ENCODE measurements at places on chromosomes 16 and 17. TPM values are rescaled to one million over a fixed set of nuclear protein-coding genes. Genes with fewer than 3 reads are reported as not detected.

NHERF2 gene
- total RNA-seq = 59.3 TPM

ABCC12 gene
- not detected for total RNA-seq

- peak; percentile 59 for DNase-seq
Observed at GRCh38 chr17:17041018-17041521, 1.2 kb upstream of the MPRIP start.

DNA sequence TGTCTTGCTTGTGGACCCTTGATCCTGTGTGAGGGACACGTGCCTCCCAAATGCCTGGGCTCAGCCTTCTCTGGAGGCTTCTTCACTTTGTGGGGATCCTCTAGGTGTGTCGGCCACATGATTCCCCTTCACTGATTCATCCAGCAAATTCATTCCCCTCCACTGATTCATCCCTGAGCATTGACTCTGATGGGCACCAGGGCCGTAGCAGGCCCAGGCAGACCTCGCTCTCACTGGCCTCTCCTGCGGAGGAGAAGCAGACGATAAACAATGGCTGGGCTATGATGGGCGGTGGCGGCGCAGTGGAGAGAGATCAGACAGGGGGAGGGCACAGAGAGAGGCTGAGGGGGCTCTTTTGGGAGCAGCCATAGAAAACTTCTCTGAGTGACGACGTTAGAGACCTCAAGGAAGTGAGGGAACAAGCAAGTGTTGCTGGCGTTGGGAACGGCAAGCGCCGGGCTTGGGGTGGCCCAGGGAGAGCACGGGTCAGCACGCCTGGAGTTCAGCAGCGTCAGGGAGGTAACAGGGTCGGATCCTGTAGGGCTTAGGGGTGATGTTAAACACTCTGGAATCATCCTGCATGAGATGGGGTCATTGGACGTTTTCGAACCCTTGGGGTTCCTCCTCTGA, 17.5 kb upstream of the RPTOR start:
- DNase-seq = no peak

FOXJ1 gene
- total RNA-seq = not detected

- DNase-seq = no peak
Observed at GRCh38 chr16:52578007-52578828, 31.3 kb upstream of the TOX3 start.

HNF1B gene
- total RNA-seq = not detected

ALDOC gene
- 28.9 TPM for total RNA-seq

WNT9B gene
- total RNA-seq = under 0.01 TPM

GRCh38 chr17:75194879-75195278, 10.6 kb upstream of the NUP85 start:
- no peak for DNase-seq

GRCh38 chr16:3578121-3578520, 918 bp upstream of the NLRC3 start:
- no peak for DNase-seq

TSPOAP1 gene
- 0.86 TPM for total RNA-seq

DNA sequence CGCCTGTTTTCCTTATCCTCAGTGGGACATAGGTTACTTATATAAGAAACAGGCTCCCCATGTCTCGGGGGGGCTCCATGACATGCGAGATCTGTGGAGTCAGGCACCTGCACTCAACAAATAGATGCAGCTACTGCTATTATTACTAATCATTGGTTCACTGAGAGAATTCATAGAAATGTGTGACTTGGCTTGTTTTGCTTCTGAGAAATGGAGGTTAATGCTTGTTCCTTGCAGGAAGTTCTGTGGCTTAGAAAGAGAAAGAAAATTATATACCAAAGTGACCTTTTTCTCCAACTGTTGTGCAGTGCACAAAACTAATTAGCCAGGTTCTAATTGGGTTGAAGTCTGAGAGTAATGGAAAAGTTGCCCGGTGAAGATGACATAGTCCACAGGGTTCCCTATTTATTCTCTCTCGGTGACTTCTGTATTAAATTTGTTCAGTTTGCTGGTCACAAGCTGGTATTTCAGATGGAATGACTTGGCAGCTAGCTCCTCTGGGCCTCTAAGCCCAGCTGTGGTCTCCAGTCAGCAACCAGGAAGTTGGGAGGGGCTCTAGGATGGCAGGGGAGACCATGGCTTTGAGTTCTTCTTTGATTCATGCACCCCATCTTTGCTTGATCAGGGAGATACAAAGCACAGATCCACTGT, 17.6 kb upstream of the MAF start:
- no peak for DNase-seq

- DNase-seq = no peak
Observed at GRCh38 chr17:28258347-28258887, 60.6 kb upstream of the TMEM97 start.

- DNase-seq = no peak
Observed at GRCh38 chr16:48542966-48543365, 67.0 kb downstream of the N4BP1 start.

GRCh38 chr17:17341452-17341851, 38.3 kb downstream of the NT5M start:
- no peak for DNase-seq

PTGES3L gene
- 1.3 TPM for total RNA-seq

DNA sequence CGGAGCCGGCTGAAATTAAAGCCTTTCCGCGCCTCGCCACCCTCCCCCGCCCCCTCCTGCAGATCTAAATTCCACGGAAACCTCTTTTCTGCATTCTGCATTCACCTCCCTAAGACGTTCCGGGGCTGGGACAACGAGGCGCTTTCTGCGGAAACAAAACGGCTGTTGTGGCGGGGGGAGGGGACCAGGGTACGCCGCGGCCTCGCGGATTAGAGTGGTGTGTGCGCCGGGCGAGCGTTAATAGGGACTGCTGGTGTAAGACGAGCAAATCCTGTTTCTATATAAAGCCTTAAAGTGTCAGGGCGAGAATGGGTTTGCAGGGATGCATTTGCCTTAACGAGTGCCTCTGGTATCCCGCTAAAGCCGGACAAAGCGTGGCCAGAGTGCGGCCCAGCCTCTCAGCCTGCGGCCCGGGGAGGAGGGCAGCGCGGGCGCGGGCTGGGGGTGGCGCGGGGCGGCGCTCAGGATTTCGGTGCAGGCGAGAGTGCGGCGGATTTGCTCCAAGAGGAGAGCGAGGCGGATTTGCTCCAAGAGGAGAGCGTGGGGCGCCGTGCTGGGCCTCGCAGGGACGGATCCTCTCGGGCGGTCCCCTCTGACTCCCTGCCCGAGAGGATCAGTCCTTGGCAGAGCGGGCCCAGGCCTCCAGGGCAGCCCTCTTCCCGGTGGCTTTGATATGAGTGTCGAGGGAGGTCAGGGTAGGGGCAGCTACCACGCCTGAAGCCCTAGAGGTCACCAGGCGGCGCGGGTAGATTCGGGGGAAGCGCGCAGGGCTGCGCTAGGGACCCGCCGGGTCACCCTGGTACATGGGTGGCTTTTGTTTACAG, 5.1 kb downstream of the BAHCC1 start:
- DNase-seq = peak; percentile 76

ACSM5 gene
- under 0.01 TPM for total RNA-seq

- no peak for DNase-seq
Observed at GRCh38 chr16:58940609-58941008, 206.5 kb upstream of the GOT2 start.

DNA sequence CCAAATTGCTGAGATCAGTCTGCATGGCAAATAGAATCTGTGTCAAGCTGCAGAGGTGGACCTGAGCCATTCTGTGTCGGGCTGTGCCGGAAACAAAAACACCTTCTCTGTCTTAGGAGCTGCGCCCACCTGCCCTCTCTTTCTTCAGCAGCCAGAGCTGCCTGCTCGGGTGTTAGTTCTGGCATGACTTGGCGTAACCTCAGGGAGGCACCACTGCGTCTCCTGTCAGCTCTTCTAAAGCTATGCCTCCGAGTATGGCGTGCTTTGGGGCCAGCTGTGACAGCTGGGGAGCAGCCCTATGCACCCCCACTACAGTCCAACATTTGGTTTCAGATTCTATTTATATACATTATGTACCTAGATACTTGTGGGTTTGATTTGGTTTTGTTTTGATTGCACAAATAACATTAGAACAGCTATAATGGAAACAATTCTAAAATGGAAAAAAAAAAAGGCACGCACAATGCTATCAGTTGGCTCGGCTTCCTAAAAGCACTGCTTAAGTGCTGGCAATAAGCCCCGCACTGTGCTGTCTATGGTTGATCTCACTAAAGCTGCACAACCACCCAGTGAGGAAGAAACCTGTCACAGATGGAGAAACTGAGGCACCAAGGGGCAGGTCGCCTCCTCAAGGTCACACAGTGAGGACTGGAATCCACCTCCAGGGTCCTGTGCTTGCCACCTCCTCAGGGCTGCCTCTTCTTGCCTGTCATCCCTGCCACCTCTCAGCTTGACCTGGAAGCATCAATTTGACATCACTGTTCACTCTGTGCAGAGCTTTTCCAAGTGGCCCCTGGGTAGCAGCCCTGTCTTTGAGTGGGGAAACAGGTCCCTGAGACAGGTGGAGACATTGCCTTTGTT, 18.7 kb upstream of the ADGRG1 start:
- DNase-seq = no peak

GRCh38 chr17:41959336-41960095, 7.1 kb upstream of the CNP start:
- peak; percentile 75 for DNase-seq

DNA sequence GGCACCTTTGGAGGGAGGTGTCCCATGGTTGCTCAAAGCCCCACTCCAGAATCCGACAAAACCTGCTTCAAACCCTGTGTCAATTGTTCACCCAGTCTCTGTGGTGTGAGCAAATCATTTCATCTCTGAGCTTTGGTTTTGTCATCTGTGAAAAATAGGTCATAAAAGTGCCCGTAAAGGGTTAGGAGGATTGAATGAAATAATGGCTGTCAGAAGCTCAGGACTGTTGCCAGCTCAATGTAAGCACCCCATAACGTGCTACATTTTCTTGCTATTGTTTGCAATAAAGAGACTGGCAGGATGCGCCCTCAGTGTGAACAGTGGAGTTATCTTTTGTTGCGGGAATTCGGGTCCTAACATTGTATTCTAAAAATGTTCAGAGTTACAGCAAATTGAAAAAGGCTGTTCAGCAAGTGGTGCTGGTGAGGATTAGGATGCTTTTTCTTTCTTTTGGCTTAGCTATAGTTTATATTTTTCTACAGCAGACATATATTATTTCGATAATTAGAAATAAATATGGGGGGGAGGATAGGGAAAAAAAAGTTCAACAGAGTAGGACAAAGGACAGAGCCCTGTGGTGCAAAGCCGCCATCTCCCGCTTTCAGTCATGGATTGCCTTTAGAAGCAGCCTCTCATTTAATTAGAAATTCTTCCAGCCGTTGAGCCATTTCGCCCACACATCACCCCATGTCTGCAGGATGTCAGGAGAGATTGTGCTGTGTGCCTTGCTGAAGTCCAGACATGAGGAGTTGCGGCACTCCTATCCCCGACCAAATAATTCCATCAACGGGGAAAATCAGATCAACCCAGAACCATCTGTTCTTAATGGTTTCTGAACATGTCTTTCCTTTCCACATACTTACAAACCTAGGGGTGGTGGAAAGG, 20.9 kb upstream of the PYY start:
- no peak for DNase-seq

- DNase-seq = no peak
Observed at GRCh38 chr16:2856061-2856670, 1.8 kb downstream of the PRSS22 start.

DNA sequence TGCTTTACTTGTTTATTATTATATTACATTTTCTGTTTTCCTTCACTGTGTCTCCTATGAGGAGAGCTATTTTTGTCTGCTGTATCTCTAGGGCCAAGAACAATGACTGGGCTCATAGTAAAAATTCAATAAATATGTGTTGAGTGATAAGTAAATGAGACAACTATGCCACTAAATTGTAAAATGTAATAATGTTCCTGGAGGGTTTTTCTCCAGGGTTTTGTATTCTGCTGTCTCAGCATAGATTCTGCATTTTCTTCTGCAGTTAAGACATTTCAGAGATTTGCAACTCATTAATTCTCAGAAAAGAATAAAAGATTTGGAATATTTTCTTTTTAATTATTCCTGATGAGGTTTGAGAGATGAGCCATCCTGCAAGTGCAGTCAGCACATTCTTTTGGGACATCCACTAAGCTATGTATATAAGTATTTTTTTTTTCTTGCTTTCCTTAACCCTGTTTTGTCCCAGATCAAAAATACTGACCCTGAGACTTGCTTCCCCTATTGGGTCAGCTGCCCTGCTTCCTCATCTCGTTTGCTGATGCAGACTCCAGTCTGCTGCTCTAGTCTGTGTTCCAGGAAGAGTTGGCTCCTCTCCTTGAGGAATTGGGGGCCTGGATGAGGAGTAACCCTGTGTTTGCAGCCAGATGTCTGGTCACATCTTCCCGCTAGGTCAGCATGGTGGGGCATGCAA, 122.9 kb downstream of the ABCA8 start:
- DNase-seq = no peak

- no peak for DNase-seq
Observed at GRCh38 chr17:57615836-57616757, 129.0 kb downstream of the CCDC182 start.

DNA sequence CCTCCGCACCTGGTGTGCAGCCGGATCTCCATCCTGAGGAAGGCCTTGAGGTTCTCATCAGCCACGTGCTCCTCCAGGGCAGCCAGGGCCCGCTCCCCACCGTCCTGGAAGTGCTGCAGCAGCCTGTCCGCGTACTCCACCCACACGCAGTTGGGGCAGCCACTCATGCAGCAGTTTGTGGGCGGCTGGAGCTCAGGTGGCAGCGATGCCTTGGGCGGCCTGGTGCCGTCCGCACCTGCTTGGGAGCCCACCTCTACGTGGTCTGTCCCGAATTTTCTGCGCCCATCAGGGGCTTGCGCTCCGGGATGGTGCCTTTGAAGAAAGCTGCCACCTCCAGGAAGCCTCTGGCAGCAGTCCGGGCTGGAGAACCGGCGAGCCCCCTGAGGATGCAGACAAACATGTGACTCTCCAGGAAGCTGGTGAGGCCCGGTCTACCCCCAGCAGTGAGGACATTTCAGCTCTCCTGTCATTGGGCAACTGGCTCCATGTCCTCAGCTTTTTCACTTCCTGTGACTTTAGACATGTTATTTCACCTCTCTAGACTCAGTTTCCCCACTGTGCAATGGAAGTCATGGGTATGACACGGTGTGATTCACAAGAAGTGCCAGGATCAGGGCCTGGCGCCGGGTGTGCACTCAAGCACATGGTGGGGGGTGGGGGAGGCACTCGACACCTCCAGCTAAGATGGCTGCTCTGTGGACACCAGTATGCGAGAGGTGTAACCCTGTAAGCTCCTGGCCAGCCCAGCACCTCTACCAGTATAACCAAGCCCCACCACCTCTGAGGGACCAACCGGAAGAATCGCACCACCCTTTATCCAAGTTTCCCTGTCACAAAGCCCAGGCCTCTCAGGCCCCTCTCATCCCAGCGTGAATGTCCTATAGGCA, 957 bp downstream of the OXLD1 start:
- no peak for DNase-seq

IRF8 gene
- not detected for total RNA-seq

GRCh38 chr16:11719171-11719570, 23.5 kb downstream of the TXNDC11 start:
- DNase-seq = no peak

PRAC2 gene
- total RNA-seq = not detected

DNA sequence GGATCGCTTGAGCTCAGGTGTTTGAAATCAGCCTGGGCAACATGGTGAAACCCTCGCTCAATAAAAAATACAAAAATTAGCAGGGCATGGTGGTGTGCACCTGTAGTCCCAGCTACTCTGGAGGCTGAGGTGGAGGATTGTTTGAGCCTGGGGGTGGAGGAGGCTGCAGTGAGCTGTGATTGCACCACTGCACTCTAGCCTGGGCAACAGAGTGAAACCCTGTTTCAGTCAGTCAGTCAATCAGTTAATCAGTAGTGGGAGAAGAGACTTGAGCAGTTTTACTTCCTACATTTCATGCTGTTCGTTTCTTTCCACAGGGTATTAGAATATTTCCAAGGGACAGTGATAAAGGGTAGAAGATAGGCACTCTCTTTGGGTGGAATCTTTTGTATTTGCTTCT, 8.8 kb downstream of the MAP3K3 start:
- DNase-seq = no peak

- no peak for DNase-seq
Observed at GRCh38 chr17:65170839-65171238, 33.7 kb downstream of the RGS9 start.

SOST gene
- not detected for total RNA-seq

Measured in fibroblast of villous mesenchyme (primary cell).